Hematopoietic multipotent progenitor cell treated with erythropoietin and hydrocortisone succinate and interleukin-3 and kit ligand, for 17 days (in vitro differentiated cells): ENCODE measurements at places on chromosomes 13 and 19.

DNA sequence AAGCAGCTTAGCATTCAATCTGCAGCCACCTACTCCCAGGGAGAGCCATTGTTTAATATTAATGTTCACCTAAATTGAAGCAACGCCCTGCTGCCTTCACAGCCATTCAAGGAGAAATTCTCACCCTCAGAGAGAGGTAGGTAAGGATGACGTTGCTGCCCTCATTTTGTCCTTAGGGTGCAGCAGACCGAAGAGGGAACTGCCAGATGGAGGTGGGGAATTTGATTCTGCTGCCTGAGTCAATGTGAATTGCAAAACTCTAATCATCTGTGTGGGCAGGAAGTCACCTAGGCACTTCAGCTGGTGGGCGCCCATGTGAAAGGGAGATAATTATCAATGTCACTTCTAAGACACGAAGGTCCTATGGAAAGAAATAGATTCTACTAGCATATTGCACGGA lies 503.4 kb downstream of the TBC1D4 start:
- no peak for DNase-seq

GRCh38 chr13:106919638-106920037 lies 351.7 kb upstream of the ARGLU1 start:
- DNase-seq = no peak

DNA sequence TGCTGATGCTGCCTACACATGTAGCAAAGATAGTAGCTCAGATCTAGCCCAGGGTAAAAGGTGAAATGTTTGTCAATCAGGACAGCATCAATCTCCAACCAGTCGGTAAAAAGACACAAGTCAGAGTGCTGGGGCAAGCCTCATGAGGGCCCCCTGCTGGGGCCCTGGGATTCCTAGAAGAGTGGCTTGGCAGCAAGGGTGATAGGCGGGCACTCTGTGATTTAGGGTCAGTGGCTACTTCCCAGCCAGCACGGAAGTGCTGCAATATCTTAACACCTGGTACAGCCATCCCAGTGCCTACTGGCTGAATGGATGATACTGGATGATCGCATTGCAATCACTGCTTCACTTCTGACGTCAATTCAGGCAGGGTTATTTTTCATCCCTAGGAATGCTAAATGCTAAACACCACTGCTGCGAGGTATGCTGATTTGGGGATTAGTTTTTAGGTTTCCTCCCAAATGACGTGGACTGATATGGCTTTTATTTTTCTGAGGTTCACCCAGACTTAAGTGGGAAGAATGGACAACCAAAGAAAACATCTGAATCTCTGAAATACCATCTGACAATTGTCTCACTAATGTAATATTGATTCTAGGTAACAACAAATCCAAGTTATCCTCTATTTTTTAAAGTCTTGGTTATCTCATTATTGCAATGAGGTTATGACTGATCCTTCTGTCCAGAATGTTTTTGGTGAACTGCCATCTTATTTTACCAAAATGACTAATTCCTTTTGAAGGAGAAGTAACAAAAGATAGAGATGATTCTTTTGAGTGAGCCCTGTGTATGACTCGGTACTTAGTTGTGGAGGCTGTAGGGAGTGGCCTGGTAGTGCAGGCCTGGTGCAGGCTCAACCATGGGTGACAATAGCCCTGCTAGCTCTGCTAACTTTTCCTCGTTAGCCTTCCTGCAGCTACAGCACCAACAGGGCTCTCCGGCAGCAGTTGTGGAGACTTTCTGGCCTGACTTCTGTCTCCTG lies 432.5 kb downstream of the FGF9 start:
- DNase-seq = no peak

DNA sequence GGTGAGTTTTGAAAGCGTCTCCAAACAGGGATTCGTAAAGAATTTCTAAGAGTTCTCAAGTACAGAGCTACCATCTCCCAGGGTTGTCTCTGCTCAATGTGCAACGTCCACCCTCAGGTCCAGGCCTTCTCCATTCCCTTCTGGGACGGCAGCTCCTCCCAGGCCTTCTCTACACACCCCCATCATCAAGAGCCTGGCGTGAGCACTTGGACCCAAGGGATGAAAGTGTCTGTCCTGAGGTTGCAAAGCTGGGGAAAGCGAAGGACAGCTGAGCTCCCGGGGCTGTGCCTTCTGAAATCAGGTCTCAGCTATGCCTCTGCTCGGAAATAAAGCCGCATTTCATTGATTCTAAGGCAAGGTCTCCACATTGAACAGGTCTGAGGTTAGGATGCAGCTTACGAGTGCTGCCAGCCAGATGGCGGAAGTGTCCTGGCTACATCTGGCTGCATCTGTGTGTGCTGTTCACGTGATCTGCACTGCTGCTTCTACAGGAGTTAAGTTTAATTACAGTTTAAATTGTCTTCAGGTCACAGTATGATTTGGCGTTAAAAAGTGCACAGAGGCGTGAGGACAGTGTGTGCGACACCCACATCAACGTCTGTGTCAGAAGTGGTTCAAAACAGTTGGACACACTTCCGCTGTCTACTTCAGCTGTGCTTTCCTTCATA lies 27.0 kb upstream of the MIER2 start:
- no peak for DNase-seq

DNA sequence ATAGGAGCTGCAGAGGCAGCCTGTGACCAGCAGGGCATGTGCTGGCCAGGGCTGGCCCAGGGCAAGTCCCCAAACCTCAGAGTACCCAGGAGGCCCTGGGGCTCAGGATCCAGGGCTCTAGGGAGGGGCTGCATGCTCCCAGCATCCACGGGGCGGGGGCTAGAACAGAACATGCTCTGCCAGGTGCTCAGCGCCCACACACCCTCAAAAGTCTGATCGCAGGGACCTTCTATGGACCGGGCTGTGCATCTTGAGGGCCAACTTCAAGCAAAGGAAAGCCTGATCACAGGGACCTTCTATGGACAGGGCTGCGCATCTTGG lies 33.5 kb downstream of the ELL start:
- no peak for DNase-seq

DNA sequence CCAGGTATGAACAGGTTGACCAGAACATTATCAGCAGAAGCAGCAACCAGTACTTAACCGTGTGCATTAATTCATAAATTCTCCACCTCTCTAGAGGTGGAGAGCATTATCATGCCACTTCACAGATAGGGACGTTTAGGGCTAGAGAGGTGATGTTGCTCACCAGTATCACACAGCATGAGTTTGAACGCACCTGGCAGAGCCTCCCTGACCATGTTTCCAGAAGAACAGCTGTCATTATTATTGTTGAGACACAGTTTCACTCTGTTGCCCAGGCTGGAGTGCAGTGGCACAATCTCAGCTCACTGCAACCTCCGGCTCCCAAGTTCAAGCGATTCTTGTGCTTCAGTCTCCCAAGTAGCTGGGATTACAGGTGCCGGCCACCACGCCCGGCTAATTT lies 6.8 kb downstream of the KANK2 start:
- no peak for DNase-seq
